Neural crest cell (in vitro differentiated cells): ENCODE measurements at places on chromosomes 7 and 10.
A peak's percentile ranks its signal among the peaks of the same experiment; 100 is the strongest.

GRCh38 chr10:109780997-109781396 is 142.3 kb downstream of the XPNPEP1 start:
- DNase-seq: no peak

GRCh38 chr7:73960548-73960947 is 67.4 kb upstream of the ELN start:
- DNase-seq: no peak

- DNase-seq: no peak
These were observed 5.4 kb upstream of the GRM8 start for GRCh38 chr7:127258111-127258510.

- no peak for DNase-seq
These were observed 61.0 kb upstream of the PAPSS2 start for GRCh38 chr10:87598700-87599099.

- peak; percentile 53 for DNase-seq
These were observed 65.7 kb downstream of the VWA2 start for GRCh38 chr10:114304571-114305421.

GRCh38 chr7:138116892-138117291 is 40.6 kb downstream of the AKR1D1 start:
- DNase-seq: no peak

- DNase-seq: no peak
These were observed 172.0 kb downstream of the DGKI start for GRCh38 chr7:137674551-137675409.

DNA sequence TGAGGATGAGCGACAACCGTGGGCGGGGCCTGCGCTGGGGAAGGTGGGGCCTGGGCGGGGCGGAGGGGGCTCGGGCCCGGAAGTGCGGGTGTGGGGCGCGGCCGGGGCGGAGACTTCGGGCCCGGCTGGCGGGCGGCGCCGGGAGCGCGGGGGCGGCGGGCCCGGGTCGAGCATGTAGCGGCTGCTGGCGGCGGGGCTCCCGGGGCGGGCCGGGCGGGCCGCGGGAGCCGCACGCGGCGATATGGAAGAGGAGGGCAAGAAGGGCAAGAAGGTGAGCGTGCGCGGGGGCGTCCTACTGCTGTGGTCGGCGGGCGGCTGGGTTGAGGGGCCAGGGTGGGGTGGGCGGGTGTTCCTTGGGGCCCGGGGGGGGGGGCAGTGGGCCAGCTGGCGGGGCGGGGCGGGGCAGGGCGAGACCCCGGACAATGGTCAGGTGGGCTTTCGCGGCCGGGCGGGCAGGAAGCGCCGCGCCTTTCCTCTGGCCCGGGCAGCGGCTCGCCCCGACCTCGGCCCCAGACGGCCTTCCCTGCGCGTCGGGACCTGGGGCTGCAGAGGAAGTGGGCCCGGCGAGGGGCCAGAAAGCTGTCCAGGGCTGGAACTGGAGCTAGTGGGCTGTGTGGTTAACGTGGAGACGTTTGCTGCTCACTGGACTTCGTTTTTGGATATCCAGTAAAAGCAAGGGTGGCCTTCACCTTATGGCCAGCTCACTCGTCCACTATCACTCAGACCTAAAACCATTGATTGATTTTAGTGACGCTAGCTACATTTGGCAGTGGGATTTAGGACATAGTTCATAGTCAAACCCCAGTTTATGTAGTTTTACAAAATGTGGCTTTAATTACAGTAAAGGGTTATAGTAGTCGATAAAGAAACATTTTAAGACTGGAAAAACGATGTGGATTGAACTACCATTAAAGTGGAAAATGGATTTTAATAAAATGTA is at the start of gene CCM2:
TSS of gene CCM2 (plus strand) at position 109 of the 940 bp plus-strand sequence. CDS start at position 242, 133 bp downstream.
- peak; percentile 39 for DNase-seq

DNA sequence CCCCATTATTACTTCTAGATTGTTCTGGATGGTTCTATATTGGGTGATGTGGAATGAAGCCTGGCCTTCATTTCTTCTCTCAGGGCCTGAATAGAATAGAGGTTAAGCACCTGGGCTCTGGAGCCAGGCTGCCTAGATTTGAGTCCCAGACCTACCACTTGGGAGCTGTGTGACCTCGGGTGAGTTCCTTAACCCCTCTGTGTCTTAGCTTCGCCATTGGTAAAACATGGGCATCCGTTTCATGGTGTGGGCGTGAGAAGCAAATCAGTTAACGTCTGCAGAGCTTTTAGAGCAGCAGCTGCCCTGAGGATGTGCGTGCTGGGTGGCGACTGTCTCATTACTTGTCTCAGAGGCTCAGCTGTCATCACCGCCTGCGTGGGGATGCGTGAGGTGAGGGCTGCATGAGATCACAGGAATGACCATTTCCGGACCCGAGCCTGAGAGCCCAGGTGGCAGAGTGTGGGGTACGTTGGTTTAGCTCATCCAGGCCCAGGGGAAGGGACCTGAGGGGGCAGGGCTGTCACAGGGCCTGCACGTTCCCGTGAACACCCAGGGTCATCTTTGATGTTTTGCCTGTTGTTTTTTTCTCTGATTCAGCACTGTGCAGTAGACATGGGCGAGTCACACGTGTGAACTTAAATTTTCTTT is 9.7 kb downstream of the AGAP3 start:
- DNase-seq: no peak

DNA sequence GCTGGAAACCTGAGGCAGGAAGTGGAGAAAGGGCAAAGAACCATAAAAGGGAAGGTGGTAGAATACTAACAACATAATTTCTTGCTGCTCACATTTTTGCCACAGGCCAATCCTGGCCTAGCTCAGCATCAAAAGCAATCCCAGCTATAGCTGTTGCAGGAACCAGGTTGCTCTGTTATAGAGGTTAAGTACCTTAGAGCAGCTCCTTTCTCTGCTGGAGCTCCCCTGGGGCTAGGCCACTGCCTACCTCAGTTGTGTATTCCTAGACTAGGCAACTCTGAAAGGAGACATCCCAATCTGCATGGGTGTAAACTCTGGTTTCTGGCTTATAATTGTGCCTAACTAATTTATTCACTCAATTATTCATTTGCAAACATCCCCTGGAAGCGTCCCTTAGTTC is 108.4 kb downstream of the ZNF365 start:
- no peak for DNase-seq

GRCh38 chr7:158447151-158447505 is 140.5 kb downstream of the PTPRN2 start:
- no peak for DNase-seq

GRCh38 chr7:458511-459245 is 61.0 kb downstream of the PDGFA start:
- no peak for DNase-seq

- no peak for DNase-seq
These were observed 102.5 kb downstream of the TRIL start for GRCh38 chr7:28855538-28856217.

- DNase-seq: no peak
These were observed 884.1 kb upstream of the LRRTM3 start for GRCh38 chr10:66041771-66042170.

GRCh38 chr10:123134915-123135414 is 805 bp upstream of the HMX3 start:
- DNase-seq: no peak

GRCh38 chr7:45564886-45565455 is 9.2 kb upstream of the ADCY1 start:
- DNase-seq: no peak

GRCh38 chr7:148793590-148793989 is 90.5 kb downstream of the EZH2 start:
- no peak for DNase-seq

GRCh38 chr7:64687249-64687648 is 21.3 kb downstream of the ZNF107 start:
- no peak for DNase-seq

GRCh38 chr7:157664034-157664433 is 327.2 kb downstream of the DNAJB6 start:
- DNase-seq: no peak

DNA sequence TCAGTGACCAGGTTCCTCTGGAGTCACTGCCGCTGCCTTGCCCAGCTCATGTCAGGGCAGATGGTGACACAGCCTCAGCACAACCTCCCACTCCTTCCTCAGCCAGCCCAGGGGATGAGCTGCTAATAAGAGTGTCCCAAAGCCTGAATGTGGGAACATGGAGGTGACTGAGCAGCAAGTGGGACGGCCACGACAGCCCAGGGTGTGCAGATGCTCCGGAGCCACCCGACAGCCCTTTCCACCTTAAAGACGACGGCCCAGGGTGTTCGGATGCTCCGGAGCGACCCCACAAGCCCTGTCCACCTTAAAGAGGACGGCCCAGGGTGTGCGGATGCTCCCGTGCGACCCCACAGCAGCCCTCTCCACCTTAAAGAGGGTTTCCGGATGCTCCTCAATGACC is 89.2 kb downstream of the DIP2C start:
- no peak for DNase-seq

DNA sequence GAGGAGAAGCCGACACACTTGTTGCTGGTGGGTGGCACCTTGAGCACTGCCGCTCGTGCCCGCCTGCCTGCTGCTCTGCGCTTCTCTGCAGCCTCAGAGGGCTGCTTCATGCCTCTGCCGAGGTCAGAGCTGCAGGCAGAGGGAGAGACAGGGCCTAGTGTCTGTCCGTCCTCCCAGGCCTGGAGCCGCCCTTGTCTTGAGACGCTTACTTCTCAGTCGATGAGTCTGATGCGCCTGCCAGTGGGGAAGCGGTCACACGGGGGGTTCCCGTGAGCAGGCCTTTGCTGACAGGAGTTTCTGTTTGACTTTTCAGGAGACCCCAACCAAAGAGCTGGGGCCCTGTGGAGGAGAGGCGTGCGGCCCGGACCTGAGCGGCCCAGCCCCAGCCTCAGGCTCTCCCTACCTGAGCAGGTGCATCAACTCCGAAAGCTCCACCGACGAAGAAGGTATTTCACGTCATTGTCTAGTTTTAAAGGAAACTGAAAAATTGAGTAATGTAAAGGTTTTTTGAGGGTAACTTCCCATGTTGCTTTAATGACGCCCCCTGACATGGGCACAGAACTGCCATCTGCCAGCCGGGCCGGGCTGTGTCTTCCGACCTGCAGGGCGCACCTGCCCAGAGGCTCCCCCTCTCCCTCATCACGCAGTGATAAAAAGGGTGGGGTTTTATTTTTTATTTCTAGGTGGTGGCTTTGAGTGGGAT is 7.8 kb upstream of the BHLHA15 start:
- DNase-seq: no peak

DNA sequence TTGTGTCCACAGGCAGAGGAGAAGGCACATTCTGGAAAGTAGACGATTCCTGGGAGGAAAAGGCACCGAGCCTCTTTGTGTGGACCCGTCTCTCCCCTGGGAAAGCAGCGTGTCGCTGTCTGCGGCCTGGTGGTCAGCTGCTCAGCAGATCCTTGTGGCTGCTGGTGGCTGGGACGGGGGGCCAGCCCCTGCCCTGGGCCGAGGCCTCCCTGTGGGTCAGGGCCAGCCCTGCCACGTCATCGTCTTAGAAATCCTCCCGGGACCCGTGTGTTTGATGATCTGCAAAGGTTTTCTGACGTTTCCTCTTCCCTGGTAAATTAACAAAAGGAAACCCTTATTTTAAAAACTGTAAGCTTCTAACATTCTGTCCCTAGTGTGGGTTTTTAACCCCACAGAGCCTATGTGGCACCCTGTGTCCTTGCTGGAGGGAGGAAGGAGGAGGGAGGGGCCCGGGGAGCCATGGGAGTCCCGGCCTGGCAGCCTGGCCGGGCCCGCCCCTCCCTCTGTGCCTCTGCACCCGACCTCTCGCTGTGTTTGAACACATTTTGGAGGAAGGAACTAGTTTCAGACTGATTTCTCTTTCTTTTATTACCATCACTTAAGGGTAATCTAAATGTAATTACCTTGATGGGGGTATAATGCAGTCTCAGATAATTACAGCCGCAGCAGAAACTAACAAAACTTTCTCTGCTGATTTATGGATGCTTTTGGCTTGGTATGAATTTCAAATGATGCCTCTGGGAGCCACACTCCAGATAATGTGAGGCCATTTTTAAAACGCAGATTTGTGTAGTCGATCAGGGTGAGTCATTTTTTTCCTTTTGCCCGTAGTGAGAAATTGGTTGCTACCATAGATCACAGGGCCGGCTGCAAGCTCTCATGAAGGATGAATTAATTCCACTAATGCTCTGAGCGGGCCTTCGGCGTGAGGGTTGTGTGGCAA is 85.5 kb downstream of the NKX6-2 start:
- no peak for DNase-seq
